Fibroblast of skin of back (primary cell): ENCODE measurements at places on chromosomes 6 and 20.

DNA sequence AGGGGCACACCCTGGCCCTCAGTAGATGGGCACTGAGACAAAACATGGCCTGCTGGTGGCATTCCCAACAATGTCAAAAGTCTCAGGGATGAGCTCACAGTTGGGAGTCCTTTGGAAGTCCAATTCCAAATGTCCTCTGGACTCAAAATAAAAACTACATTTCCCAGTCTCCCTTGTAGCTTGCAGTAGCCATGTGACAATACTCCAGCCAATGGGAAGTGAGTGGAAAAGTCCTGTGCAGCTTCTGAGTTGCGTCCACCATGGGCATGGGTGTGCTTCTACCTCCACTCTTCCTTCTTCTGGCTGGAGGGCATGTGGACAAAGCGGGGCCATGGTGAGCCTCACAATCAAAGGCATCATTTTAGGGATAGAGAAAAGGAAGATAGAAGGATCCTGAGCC lies 5.8 kb upstream of the ADAM33 start:
- peak; percentile 77 for DNase-seq

DNA sequence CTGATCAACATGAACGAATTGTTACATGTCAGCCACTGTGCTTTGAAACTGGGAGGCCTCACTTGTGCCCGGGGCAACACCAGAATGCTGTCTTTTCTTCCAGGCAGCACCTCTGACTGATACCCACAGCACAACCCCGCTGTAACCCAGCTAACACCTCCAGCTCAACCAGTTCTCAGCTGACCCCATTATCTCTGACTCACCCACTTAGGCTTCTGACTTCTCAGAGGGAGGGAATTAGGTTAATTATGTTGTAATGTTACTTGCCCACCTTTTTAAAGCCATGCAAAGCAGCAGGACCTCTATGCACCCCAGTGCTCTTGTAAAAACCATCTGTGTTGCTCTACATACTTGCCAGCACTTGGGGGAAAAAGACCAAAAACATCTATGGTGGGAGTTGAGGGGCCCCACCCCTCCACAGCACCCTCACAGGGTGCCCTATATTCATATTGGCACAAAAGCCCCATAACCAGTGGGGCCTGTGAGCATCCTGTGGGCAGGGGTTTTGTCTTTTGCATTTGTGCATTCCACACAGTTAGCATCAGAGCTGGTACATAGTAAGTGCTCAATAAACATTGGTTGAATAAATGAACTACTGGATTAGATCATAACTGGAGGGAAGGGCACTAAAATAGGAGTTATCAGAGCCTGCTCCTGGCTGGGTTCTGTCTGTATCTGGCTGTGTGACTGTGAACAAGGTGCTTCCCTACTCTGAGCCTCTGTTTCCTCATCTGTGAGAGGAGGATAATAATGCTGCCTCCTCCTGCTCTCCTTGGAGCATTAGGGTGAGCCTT lies 22.3 kb downstream of the BNIP5 start:
- DNase-seq = no peak

DNA sequence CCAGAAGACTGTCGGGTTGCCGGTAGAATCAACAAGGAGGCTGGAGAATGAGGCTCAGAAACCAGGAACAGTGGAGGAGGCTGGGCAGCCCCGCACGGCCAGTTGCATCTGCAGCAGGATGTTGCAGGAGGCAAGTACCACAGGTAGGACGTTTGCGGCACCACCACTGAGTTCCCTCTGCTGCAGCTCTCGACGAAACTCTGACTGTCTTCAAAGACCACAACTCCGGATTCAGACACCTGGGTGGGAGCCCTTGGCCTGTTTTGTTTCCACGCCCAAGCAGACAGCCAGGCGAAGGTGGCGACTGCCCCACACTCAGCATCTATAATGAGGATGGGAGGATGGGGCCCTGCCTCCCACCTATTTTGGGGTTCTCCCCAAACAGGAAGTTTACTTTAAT lies 218.2 kb downstream of the ZDHHC14 start:
- DNase-seq = no peak

GRCh38 chr20:58457083-58457695 lies 58.0 kb downstream of the APCDD1L start:
- DNase-seq = peak; percentile 76

- DNase-seq = no peak
Measured at GRCh38 chr20:49578436-49578835, 10.5 kb upstream of the PTGIS start.

DNA sequence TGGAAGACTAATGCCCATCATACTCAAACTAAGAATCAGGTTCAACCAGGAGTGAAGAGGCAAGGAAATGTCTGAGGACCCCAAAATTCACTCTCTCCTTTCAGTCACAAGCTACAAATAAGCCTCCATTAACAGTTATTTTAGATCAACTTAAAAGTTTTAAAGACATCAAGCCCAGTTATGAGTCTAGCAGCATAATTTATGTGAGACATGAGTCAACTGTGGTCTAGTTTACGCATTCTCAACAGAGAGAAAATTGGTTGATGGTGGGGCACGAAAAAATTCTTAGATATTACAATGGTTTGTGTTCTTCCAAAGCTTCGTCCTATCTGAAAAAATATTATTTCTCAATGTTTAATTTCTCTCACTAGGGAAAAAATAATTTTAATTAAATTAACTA lies 204.9 kb upstream of the NT5E start:
- no peak for DNase-seq

- peak; percentile 86 for DNase-seq
Measured at GRCh38 chr20:10469599-10469998, 34.5 kb downstream of the SLX4IP start.

DNA sequence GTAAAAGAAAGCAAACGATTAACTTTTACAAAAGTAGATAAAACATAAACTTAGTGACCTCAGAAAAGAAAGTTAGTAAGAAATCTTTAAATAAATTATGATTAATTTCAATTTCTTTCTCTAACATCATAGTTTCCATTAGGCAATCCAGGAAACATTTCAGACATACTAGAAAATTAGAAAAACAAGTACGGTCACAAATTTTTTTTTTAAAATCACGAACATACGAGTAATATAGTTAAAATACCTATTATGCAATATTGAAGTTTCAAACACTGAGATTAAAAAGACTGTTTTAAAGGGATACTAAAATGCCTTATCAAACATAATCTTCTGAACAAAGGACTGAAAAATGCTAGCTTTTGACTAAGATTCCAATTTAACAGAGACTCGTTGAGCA lies 26.2 kb downstream of the NOL7 start:
- DNase-seq = peak; percentile 58

DNA sequence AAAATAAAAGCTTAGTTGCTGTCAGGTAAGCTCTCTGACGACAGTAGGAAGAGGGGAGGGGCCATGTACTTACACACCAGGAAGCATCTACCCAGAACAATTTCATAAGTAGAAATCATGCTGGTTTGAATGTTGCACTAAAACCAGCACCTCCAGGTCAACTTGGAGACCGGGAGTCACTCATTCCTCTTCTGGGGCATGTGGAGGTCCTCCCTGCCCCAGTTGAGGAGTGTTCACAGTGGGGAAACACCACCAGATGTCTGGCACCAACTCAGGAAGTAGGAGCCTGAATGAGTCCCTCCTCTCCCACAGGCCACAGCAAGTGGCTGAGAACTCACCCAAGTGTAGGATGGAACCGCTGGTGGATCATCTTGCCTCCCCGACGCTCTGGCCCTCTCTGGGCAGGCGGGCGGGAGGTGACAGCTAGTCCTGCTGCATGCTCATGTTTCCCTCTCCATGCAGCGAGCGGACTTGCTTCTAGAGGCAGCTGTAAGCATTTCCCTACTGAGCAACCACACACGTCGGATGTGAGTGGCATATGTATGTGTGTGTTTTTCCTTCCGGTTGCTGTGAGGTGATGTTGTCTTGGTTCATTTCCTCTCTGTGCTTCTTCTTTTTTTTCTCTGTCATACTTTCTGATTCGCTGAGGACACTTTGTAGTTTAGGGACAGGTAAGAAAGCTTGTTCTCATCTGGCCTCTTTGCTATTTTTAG lies 149.5 kb upstream of the NEDD9 start:
- no peak for DNase-seq

- DNase-seq = no peak
Measured at GRCh38 chr20:24984961-24985640, 7.5 kb downstream of the APMAP start.

GRCh38 chr6:34576286-34576955 lies 20.3 kb upstream of the SPDEF start:
- no peak for DNase-seq

GRCh38 chr6:16430391-16431089 lies 192.2 kb downstream of the GMPR start:
- peak; percentile 61 for DNase-seq

DNA sequence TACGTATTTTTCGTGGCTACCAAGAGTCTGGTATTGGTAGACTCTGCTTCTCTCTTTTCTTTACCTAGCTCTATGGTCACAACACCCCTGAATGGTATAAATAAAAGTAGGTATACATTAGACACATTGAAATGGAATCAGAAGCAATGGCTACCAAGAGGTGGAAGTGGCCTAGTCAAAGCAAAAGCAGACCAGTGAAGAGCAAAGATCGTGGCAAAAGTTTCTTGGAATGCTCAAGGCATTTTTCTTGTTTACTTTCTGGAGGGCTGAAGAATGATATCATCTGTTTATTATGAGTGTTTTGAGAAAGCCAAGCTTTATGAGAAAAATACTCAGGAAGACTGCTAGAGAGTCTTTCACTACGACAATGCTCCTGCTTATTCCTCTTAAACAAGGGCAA lies 28.6 kb upstream of the MOCS1 start:
- DNase-seq = peak; percentile 73

DNA sequence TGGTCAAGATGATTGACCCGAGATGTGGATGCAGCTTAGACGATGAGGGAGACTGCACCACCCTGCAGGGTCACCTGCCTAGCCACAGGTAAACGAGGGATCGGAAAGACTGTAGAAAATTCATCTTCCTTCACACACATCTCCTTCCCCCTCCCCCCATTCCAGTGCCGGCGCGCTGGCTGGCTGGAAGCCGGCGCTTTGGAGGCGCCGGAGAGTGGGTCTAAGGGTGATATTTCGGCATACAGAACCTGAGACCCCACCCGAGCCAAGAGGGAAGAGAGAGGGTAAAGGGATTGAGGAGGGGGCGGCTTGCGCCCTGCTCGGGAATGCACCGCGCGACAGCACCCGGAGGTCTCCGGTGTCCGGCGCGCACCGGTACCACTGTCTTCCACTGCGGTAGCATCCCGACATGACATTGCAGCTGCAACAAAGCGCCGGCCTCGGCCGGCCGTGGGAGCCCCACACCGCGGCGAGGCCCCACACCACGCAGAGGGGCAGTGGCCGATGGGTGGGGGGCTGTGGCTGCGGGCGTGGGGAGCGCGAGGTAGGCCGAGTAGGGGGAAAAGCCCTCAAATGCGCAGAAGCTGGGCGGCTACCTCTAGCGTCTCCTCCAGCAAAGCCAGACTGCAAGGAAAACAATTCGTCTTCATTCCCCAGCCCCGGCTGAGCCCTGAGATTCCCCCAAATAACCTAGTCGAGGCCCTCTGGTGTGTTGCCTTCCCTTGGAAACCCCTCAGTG lies 984 bp downstream of the TNFRSF21 start:
- peak; percentile 18 for DNase-seq
